ENCODE measurements at places on chromosomes 5 and 9. TPM values are rescaled to one million over a fixed set of nuclear protein-coding genes. Genes with fewer than 3 reads are reported as not detected.

DNA sequence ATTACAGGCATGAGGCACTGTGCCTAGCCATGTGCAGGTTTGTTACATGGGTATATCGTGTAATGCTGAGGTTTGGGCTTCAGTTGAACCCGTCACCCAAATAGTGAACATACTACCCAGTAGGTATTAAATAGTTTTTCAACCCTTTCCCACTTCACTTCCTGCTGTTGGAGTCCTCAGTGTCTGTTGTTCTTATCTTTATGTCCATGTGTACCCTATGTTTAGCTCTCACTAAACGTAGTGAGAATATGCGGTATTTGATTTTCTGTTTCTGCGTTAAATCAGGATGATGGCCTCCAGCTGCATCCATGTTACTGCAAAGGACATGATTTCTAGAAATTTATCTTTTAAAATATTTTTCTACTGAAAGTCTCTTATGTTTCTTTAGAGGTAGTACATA is 17.8 kb downstream of the MTREX start:
- peaks cover 18% of the 10 kb centered on the region for H3K36me3 ChIP-seq
- H3K27ac ChIP-seq = no peak overlapping the region
- H3K4me1 ChIP-seq = no peaks in the 10 kb centered on the region
- H3K27me3 ChIP-seq = no peaks in the 10 kb centered on the region
- H3K4me3 ChIP-seq = no peak overlapping the region
- DNase-seq = no peak

GRCh38 chr5:119743927-119744326 is 114.6 kb downstream of the FAM170A start:
- no peaks in the 10 kb centered on the region for H3K4me1 ChIP-seq
- no peaks in the 10 kb centered on the region for H3K36me3 ChIP-seq
- H3K27me3 ChIP-seq = no peaks in the 10 kb centered on the region
- H3K27ac ChIP-seq = no peak overlapping the region
- H3K4me3 ChIP-seq = no peak overlapping the region

DNA sequence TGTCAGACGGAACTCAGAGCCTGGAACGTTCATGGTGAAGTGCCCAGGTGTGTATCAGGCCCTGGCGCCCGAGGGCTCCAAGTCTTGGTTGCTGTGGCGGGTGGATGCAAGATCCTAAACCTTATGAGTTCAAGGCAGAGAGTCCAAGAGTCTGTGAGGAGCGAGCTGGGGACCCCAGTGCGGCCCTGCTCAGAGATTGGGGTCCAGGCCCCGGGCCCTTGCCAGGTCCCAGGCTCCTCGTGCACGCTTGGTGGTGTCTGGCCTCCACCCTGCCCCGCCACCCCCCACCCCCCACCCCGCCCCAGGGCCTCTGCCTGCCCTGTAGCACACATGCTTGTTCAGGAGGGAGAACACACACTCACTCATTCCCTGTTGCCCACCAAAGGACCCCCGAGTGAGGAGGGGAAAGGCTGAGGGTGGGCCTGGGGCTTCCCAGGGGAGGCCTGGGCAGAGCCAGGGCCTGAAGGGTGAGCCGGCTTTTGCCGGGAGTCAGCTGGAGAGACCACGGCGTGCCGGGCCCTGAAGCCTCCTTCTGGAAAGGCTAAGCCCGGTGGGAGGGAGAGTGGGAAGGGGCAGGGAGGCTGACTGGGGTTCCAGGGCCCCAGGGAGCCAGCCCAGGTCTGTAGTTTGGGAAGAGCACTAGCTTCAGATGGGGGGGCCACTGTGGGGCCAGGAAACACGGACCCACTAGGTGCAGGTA is 37.1 kb downstream of the FAM163B start:
- no peak overlapping the region for H3K4me3 ChIP-seq
- no peak for DNase-seq
- no peak overlapping the region for H3K27ac ChIP-seq
- H3K4me1 ChIP-seq = no peaks in the 10 kb centered on the region
- no peaks in the 10 kb centered on the region for H3K36me3 ChIP-seq
- H3K27me3 ChIP-seq = no peaks in the 10 kb centered on the region

- no peaks in the 10 kb centered on the region for H3K36me3 ChIP-seq
- DNase-seq = no peak
- H3K4me1 ChIP-seq = no peaks in the 10 kb centered on the region
- H3K4me3 ChIP-seq = no peak overlapping the region
- peaks cover 7% of the 10 kb centered on the region for H3K27me3 ChIP-seq
- no peak overlapping the region for H3K27ac ChIP-seq
These were observed 91.8 kb upstream of the TNC start for GRCh38 chr9:115209601-115210306.

GRCh38 chr5:151569132-151570046 is 21.7 kb downstream of the FAT2 start:
- H3K4me1 ChIP-seq = no peaks in the 10 kb centered on the region
- no peak overlapping the region for H3K27ac ChIP-seq
- no peak overlapping the region for H3K4me3 ChIP-seq
- no peaks in the 10 kb centered on the region for H3K27me3 ChIP-seq
- no peak for DNase-seq

GRCh38 chr9:137433349-137433915 is 7.7 kb downstream of the ENTPD8 start:
- no peak for DNase-seq
- no peaks in the 10 kb centered on the region for H3K4me1 ChIP-seq
- no peak overlapping the region for H3K4me3 ChIP-seq
- H3K36me3 ChIP-seq = no peaks in the 10 kb centered on the region

DNA sequence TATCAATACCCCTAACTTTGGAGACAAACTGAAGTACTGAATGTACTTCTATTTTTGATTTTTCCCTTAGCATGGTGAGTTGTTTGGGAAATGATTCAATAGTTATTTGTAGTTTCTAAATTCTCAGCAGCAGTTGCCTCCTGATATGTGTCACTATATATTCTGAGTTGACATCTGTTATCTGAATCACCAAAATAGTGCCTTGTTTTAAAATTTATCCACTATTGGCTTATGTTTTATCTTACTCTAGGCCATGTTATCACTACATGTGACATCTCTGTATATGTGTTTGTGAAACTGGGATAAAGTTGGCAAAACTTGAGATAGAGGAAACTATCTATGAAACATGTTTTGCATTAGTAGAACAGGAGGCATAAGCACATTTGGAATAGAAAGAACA is 317.6 kb downstream of the TLE4 start:
- H3K27ac ChIP-seq = no peak overlapping the region
- H3K4me3 ChIP-seq = no peak overlapping the region
- no peaks in the 10 kb centered on the region for H3K27me3 ChIP-seq
- peaks cover 12% of the 10 kb centered on the region for H3K4me1 ChIP-seq
- H3K36me3 ChIP-seq = no peaks in the 10 kb centered on the region

GRCh38 chr5:113612060-113612496 is 98.6 kb downstream of the YTHDC2 start:
- no peak for DNase-seq
- H3K27ac ChIP-seq = no peak overlapping the region
- no peaks in the 10 kb centered on the region for H3K27me3 ChIP-seq
- H3K4me1 ChIP-seq = no peaks in the 10 kb centered on the region

- H3K4me1 ChIP-seq = peaks cover 16% of the 10 kb centered on the region
- H3K27me3 ChIP-seq = no peaks in the 10 kb centered on the region
- DNase-seq = no peak
- H3K4me3 ChIP-seq = no peak overlapping the region
These were observed 32.5 kb downstream of the RAB14 start for GRCh38 chr9:121169094-121169601.

GRCh38 chr9:82140471-82140870 is 151.9 kb downstream of the SPATA31D1 start:
- H3K36me3 ChIP-seq = no peaks in the 10 kb centered on the region
- no peaks in the 10 kb centered on the region for H3K4me1 ChIP-seq
- H3K27me3 ChIP-seq = no peaks in the 10 kb centered on the region
- no peak overlapping the region for H3K4me3 ChIP-seq
- no peak for DNase-seq
- no peak overlapping the region for H3K27ac ChIP-seq

- no peak overlapping the region for H3K4me3 ChIP-seq
- no peak overlapping the region for H3K27ac ChIP-seq
- H3K4me1 ChIP-seq = no peaks in the 10 kb centered on the region
These were observed 251.2 kb upstream of the IRX4 start for GRCh38 chr5:2133936-2134335.

DNA sequence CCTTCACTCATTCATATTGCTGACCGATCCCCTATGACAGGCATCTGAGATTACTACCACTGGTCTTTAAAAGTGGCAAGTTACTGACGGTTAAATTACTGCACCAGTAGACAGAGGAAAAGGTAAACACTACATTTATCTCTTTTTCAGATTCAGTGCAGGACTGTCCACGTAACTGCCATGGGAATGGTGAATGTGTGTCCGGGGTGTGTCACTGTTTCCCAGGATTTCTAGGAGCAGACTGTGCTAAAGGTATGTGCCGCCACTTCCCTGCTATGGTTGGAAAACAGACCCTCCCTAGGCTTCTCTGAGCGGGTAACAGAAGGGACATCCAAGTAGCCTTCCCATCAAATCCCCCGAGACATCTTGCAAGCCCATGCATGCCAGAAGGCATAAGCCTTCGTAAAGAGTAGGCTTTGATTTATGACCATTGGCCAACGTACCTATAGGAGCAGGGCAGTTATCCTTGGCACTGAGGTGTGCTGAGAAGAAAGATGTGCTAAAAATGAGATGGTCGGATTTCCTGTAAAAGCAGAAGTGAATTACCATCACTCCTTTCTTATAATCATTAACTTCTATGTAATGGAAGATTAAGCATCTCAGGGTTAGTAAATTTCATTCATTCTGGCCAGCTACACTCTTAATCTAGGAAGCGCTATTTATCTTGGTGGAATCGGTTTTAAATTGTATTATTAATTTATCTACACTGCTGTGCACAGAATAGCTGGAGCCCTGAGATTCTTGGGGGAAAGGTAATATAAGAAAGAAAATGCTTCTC is 193.4 kb upstream of the WWC1 start:
- H3K27ac ChIP-seq = no peak overlapping the region
- H3K27me3 ChIP-seq = no peaks in the 10 kb centered on the region
- no peak for DNase-seq

- DNase-seq = no peak
- no peak overlapping the region for H3K4me3 ChIP-seq
- H3K4me1 ChIP-seq = peaks cover 11% of the 10 kb centered on the region
These were observed 46.3 kb downstream of the TNFAIP8 start for GRCh38 chr5:119402081-119402480.

DNA sequence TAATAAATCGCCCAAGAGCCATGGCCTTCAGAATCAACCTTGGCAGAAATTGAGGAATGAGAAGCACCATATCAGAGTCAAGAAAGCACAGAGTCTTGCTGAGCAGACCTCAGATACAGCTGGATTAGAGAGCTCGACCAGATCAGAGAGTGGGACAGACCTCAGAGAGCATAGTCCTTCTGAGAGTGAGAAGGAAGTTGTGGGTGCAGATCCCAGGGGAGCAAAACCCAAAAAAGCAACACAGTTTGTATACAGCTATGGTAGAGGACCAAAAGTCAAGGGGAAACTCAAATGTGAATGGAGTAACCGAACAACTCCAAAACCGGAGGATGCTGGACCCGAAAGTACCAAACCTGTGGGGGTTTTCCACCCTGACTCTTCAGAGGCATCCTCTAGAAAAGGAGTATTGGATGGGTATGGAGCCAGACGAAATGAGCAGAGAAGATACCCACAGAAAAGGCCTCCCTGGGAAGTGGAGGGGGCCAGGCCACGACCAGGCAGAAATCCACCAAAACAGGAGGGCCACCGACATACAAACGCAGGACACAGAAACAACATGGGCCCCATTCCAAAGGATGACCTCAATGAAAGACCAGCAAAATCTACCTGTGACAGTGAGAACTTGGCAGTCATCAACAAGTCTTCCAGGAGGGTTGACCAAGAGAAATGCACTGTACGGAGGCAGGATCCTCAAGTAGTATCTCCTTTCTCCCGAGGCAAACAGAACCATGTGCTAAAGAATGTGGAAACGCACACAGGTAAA is 4.5 kb downstream of the NFX1 start:
- H3K27me3 ChIP-seq = no peaks in the 10 kb centered on the region
- H3K4me3 ChIP-seq = no peak overlapping the region
- no peak for DNase-seq
- H3K4me1 ChIP-seq = peaks cover 79% of the 10 kb centered on the region

Gene ZNF300
- 0.58 TPM for total RNA-seq

Gene SNCAIP
- total RNA-seq = not detected

Gene ANKRD18A
- 0.79 TPM for total RNA-seq

Gene INSL6
- total RNA-seq = not detected

All from CD8-positive, alpha-beta memory T cell (primary cell).